ENCODE measurements at places on chromosomes 12 and 14. TPM values are rescaled to one million over a fixed set of nuclear protein-coding genes. Genes with fewer than 3 reads are reported as not detected.
A peak's percentile ranks its signal among the peaks of the same experiment; 100 is the strongest.

- H3K27ac ChIP-seq = peak overlapping the region; percentile 19
- H3K36me3 ChIP-seq = no peaks in the 10 kb centered on the region
- no peak for DNase-seq
- no peaks in the 10 kb centered on the region for H3K27me3 ChIP-seq
Observed at GRCh38 chr12:49669796-49670195, 37.4 kb downstream of the FMNL3 start.

- no peaks in the 10 kb centered on the region for H3K36me3 ChIP-seq
- no peaks in the 10 kb centered on the region for H3K27me3 ChIP-seq
- H3K4me1 ChIP-seq = no peaks in the 10 kb centered on the region
- H3K27ac ChIP-seq = no peak overlapping the region
Observed at GRCh38 chr14:48350971-48351370, 675.6 kb upstream of the MDGA2 start.

GRCh38 chr12:105214148-105214547 is 21.8 kb downstream of the APPL2 start:
- H3K27me3 ChIP-seq = no peaks in the 10 kb centered on the region
- no peak for DNase-seq
- no peaks in the 10 kb centered on the region for H3K4me1 ChIP-seq
- H3K4me3 ChIP-seq = no peak overlapping the region
- no peak overlapping the region for H3K27ac ChIP-seq

DNA sequence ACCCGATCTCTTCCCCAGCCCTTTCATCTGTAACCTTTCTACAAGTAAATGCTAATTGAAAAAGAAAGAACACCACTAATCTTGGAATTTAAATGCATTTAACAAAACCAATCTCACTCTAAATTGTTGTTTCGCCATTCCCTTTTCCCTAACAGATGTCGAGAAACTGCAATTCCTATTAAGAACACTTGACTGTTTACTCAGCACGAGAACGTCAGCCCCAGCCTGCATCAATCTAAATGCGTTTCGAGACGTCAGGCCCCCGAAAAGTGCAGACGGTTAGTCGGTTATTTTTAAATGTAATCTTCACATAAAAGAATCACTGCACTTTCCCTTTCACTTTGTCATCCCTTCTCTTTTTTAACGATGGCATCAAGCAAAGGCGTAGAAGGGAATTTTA is 837.6 kb downstream of the VRK1 start:
- no peaks in the 10 kb centered on the region for H3K4me1 ChIP-seq
- no peaks in the 10 kb centered on the region for H3K27me3 ChIP-seq
- H3K27ac ChIP-seq = no peak overlapping the region
- DNase-seq = no peak
- peak overlapping the region; percentile 38 for H3K4me3 ChIP-seq
- H3K36me3 ChIP-seq = no peaks in the 10 kb centered on the region

DNA sequence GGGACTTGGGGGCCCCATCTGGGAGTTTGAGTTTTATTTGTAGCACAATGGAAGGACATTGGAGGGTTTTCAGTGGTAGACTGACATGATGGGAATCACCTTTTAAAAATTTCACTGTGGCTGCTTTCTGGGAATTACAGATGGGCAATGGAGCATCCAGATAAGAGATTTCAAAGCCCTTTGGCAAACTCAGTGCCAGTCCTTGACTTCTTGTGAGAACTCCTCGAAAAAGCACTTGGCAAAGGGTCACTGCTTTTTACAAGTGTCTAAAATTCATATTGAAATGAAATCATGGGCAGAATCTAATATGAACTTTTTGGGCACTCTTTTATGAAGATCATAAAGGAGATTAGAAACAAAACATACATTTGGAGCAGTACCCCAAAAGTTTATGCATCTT is 34.3 kb upstream of the IGF1 start:
- no peaks in the 10 kb centered on the region for H3K4me1 ChIP-seq
- DNase-seq = no peak
- H3K27ac ChIP-seq = no peak overlapping the region
- no peaks in the 10 kb centered on the region for H3K36me3 ChIP-seq
- no peak overlapping the region for H3K4me3 ChIP-seq
- H3K27me3 ChIP-seq = no peaks in the 10 kb centered on the region

DNA sequence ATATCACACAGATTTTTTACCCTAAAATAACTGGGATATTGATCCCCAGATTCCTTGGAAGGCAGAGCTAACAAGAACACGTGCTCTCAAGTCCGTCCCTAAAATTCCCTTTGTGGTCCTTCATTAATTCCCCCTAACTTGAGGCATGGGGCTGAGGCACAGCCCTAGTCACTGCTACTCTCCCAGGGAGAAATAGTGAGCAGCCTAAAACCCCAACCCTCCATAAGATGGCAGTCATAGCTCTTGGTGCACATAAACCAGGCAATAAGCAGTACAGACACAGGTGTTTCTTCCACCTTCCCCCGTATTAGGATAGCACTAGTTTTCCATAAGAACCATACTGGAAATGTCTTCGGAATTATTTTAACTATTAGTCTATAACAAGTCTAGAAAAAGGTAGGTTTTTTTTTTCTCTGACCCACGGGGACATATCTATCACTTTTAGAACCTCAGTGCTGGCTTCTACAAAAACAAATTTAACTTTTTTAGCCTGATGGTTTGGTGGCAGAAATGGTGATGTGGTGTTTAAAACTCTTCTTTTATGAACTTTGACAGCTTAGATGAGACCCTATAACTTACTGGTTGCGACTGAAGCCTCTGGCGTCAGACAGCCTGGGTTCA is 3.1 kb upstream of the ARHGEF40 start:
- H3K4me1 ChIP-seq = peaks cover 10% of the 10 kb centered on the region
- H3K27ac ChIP-seq = no peak overlapping the region
- H3K36me3 ChIP-seq = no peaks in the 10 kb centered on the region
- H3K4me3 ChIP-seq = no peak overlapping the region
- DNase-seq = no peak
- H3K27me3 ChIP-seq = no peaks in the 10 kb centered on the region

DNA sequence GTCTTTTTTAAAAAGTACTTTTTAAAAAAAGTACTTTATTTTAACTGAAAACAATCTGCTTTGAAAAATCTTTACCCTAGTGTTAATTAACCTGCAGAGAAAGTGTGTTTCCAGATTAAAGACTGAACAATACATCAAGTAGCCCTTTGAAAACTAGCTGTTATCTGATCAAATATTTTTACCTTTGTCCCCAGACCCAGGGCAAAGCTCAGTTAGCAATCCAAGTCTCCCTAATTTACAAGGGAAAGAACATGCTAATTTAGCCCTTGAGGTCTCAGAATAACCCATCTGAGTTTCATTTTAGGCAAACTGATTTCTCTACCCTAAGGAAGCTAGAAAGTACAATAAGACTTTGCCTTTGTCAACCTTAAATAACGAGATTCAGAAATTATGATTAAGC is 91.2 kb downstream of the PPM1H start:
- no peaks in the 10 kb centered on the region for H3K4me1 ChIP-seq
- no peak for DNase-seq
- H3K27me3 ChIP-seq = no peaks in the 10 kb centered on the region
- H3K27ac ChIP-seq = no peak overlapping the region

DNA sequence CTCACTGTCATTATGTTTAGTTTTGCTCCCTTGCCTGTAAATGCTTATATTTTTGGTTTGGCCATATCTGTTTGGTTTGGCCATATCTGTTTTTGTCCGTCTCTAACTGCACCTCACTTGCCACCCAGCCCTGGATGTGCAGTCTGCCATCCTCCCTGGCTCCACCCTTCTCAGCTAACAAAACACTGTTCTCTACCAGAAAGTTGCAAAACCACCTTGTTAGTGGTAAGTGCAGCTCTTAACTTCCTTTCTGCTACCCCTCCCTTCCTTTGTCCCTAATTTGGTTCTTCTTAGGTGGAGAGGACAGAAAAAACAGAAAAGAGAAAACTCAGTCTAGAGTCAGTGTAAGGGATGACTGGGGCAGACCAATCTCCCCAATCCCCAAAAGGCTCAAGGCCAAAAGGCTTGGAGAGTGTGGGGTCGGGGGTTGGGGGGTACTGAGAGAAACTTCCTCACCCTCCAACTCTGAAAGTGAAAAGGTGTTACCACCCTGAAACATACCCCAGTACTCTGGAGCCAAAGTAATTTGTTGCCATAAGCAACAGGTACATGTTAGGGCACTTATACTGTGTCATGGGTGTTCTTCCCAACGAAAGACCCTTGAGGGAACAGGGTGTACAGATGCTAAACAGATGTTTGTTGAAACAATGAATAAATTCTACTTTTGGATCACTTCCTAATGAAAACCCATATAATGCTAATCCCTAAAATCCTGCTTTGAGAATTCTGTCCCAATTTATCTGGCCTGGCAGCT is 5.0 kb downstream of the BIN2 start:
- peak overlapping the region; percentile 22 for H3K27ac ChIP-seq
- peaks cover 9% of the 10 kb centered on the region for H3K4me1 ChIP-seq
- H3K27me3 ChIP-seq = no peaks in the 10 kb centered on the region

GRCh38 chr12:51667269-51667668 is 76.2 kb downstream of the SCN8A start:
- H3K4me3 ChIP-seq = no peak overlapping the region
- no peak for DNase-seq
- no peaks in the 10 kb centered on the region for H3K4me1 ChIP-seq
- no peaks in the 10 kb centered on the region for H3K27me3 ChIP-seq

DNA sequence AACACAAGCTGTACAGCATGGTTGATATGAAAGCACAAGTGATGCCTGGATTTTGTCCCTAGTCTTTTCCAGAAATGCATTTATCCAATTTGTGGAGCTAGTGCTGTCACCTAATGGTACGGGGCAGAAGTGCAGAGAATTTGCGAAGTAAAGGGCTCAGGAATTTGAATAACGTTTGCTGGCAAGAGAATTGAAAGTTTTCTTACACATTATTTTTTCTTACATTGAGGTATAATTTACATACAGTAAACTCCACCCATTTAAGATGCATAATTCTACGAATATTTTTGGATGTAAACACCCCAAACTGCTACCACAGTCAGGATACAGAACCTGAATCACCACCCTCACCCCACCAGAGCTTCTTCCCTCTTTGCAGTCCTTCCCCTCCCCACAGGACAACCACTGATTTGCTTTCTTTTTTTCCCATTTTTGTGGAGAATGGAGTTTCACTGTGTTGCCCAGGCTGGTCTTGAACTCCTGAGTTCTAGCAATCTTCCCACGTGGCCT is 3.5 kb downstream of the AICDA start:
- no peak overlapping the region for H3K27ac ChIP-seq
- no peaks in the 10 kb centered on the region for H3K4me1 ChIP-seq
- no peaks in the 10 kb centered on the region for H3K27me3 ChIP-seq
- H3K4me3 ChIP-seq = no peak overlapping the region
- no peaks in the 10 kb centered on the region for H3K36me3 ChIP-seq
- peak; percentile 22 for DNase-seq

GRCh38 chr12:95633049-95633731 is 81.9 kb upstream of the USP44 start:
- no peak overlapping the region for H3K27ac ChIP-seq
- H3K27me3 ChIP-seq = no peaks in the 10 kb centered on the region
- no peaks in the 10 kb centered on the region for H3K4me1 ChIP-seq
- H3K36me3 ChIP-seq = no peaks in the 10 kb centered on the region
- DNase-seq = no peak

- H3K27me3 ChIP-seq = no peaks in the 10 kb centered on the region
- no peaks in the 10 kb centered on the region for H3K36me3 ChIP-seq
- no peak for DNase-seq
Observed at GRCh38 chr12:105658389-105658788, 327.9 kb downstream of the C12orf75 start.

DNA sequence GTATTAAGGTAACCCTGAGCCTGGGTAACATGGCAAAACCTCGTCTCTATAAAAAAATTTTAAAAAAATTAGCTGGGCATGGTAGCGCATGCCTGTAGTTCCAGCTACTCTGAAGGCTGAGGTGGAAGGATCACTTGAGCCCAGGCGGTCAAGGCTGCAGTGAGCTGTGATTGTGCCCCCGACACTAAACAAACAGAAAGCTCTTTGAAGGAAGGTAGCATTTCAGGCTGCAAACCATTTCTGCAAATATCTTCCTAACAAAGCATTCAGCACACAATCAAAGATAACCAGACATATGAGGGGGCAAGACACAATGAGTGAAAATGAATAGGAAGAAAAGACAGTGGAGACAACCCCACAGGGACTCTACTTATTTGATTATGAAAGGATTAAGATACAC is 118.7 kb downstream of the PRIMA1 start:
- no peak overlapping the region for H3K4me3 ChIP-seq
- H3K36me3 ChIP-seq = no peaks in the 10 kb centered on the region
- no peaks in the 10 kb centered on the region for H3K4me1 ChIP-seq
- no peaks in the 10 kb centered on the region for H3K27me3 ChIP-seq
- DNase-seq = no peak

DNA sequence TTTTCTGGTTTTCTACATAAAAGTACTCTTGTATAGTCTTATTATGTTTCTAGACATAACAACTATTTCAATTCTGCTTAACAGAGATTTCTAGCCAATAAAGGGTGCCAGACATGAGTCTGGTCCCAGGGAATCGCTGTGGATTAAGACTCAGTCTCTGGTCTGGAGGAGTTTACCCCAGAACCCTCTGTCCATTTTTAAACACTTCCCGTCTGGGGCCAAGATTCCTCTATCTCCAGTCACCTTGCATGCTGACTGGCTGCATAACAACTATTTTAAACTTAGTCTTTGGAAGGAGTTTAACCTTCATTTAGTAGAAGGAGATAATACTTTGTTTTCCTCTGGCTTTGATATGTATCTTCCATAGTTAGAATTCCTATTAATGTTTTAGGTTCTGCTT is 163.1 kb upstream of the IFNG-AS1 start:
- no peaks in the 10 kb centered on the region for H3K4me1 ChIP-seq
- H3K36me3 ChIP-seq = no peaks in the 10 kb centered on the region
- H3K27ac ChIP-seq = no peak overlapping the region

GRCh38 chr12:125142601-125143000 is 77.4 kb downstream of the AACS start:
- H3K4me1 ChIP-seq = no peaks in the 10 kb centered on the region
- no peak overlapping the region for H3K27ac ChIP-seq
- H3K36me3 ChIP-seq = no peaks in the 10 kb centered on the region
- H3K4me3 ChIP-seq = no peak overlapping the region
- no peak for DNase-seq

GRCh38 chr14:61329478-61330051 is 8.2 kb downstream of the PRKCH start:
- H3K4me3 ChIP-seq = no peak overlapping the region
- H3K36me3 ChIP-seq = no peaks in the 10 kb centered on the region
- no peaks in the 10 kb centered on the region for H3K27me3 ChIP-seq
- no peaks in the 10 kb centered on the region for H3K4me1 ChIP-seq
- DNase-seq = no peak

Gene SLCO1B1
- total RNA-seq = not detected

Gene CD4
- 9.6 TPM for total RNA-seq

Gene SMOC1
- total RNA-seq = 13.8 TPM

Gene MGAT4C
- total RNA-seq = not detected

Gene SOAT2
- total RNA-seq = 0.78 TPM

Gene KRT78
- not detected for total RNA-seq

Gene ZDHHC22
- total RNA-seq = not detected

Measured in tibial nerve (tissue), 4 donors.